Amniotic epithelial cell (primary cell): ENCODE measurements at places on chromosomes 1 and 21.

- DNase-seq = peak; percentile 72
Observed at GRCh38 chr1:219566951-219567947, 45.7 kb downstream of the ZC3H11B start.

GRCh38 chr1:162530307-162530987, 31.1 kb upstream of the UAP1 start:
- no peak for DNase-seq

GRCh38 chr1:75768016-75768415, 18.0 kb upstream of the RABGGTB start:
- DNase-seq = no peak

DNA sequence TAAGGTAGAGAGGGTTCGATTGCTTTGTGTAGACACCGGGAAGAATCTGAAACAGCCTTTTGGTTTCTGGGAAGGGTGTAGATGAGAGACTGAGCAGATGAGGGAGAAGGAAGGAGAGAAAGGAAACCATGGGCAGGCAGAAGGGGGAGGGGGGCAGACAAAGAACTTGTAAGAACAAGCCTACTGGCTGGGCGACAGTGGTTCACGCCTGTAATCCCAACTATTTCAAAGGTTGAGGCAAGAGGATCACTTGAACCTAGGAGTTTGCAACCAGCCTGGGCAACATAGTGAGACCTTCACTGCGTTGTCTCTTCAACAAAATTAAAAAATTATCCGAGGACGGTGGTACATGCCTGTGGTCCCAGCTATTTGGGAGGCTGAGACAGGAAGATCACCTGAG, 106.2 kb downstream of the TM2D1 start:
- no peak for DNase-seq

GRCh38 chr1:75265792-75266191, 131.6 kb downstream of the LHX8 start:
- peak; percentile 14 for DNase-seq

GRCh38 chr1:245481261-245481660, 326.5 kb downstream of the KIF26B start:
- DNase-seq = no peak

GRCh38 chr1:105254906-105255305, 1505.2 kb downstream of the AMY1C start:
- no peak for DNase-seq

DNA sequence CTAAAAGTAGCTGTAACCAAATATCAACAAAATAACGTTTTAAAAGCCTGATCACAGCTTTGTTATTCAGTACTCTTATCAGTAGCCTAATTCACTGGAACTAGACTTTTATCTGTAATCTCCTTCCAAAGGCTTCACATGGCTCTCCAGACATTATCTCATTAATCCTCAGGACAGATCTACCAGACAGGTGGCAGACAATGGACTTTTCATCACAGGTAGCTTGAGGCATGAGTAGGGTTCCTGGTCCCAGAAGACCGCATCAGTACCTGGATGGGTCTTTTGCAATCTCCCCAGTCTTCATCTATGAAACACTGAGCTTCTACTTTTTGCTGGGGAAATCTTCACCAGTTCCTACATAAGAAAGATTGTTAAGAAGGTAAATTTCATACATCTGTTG, 132.2 kb upstream of the FOXD3 start:
- no peak for DNase-seq

- no peak for DNase-seq
Observed at GRCh38 chr1:200962631-200963030, 60.9 kb downstream of the KIF21B start.

GRCh38 chr1:8083739-8084484, 57.8 kb upstream of the ERRFI1 start:
- DNase-seq = peak; percentile 98

DNA sequence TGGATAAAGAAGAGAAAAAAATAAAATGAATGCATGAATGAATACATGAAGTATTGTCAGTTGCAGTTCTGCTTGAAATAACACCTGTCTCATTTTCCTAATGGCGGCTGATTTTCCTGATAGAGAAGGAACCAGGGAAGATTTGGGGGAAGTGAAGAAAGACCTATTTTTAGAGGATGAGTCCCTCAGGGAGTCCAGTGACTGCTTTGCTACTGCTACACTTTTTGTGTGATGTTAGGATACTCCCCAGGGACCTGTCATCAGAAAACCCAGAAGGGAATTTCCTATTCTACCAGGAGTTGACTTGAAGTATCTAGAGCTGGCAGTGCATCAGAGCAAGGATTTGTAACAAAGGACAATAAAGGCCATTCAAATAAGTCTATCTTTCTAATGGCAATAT, 114.8 kb downstream of the MAB21L3 start:
- no peak for DNase-seq

- DNase-seq = peak; percentile 95
Observed at GRCh38 chr1:181099152-181100014, 10.9 kb downstream of the IER5 start.

DNA sequence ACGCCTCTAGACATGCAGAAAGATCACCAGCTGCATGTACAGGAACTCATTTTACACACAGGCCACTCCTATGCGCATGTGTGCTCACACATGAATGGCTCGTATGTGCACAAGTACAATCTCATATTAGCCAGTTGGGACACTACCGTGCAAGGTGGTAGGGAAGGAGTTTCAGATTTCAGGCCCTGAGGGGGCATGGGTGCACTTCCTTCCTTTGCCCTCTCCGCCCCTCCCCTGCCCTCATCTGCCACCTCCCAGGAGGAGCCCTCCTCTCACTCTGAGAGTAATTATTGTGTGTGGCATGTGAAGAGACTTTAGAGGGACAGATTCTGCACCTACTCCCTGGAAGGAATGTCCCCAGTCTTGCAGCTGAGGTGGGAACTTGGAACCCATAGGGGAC, 14.8 kb downstream of the EDN2 start:
- DNase-seq = no peak

GRCh38 chr1:81325397-81325796, 475.3 kb upstream of the ADGRL2 start:
- DNase-seq = no peak

- no peak for DNase-seq
Observed at GRCh38 chr1:239457491-239458143, 71.2 kb downstream of the CHRM3 start.

- no peak for DNase-seq
Observed at GRCh38 chr1:246794828-246795671, 70.8 kb downstream of the SCCPDH start.

GRCh38 chr1:37660664-37661063, 26.0 kb upstream of the RSPO1 start:
- no peak for DNase-seq

DNA sequence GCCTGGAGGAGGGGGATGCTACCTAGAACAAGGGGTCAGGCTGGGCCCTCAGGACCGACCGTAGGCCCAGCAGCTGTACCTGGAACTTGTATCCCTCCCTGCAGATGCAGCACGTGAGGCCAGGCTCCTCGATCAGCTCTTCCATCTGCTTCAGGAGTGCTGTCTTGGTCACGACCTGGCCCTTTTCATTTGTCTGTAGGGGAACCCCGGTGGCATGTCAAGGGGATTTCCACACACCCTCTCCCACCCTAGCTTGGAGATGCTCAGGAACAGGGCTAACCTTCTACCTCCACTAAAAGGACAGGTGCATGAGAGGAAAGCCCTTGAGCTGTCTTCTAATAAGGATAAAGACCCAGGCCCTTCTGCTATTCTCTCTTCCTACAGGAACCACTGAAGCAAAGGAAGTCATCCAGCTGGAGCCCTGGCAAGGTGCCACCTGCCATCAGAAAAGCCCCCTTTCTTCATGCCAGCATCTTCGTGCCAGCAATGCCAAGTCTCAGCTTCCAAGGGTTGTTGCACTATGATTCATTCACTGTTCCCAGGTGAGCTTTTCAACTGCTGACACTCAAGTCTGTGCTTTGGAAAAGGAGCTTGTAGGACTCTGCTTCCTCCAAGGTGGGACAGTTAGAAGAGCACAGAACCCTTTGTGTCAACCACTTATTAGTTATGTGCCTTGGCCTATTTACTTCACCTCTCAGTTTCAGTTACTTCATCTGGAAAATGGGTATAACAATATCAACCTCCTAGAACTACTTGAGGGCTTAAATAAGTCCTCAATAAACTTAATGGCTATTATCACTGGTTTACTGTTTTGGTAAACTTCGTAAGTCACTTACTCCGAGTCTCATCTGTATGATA, 122.1 kb downstream of the UBR4 start:
- no peak for DNase-seq
